Occipital lobe (tissue), 3 donors: ENCODE measurements at places on chromosomes 16 and 17. TPM values are rescaled to one million over a fixed set of nuclear protein-coding genes. Genes with fewer than 3 reads are reported as not detected.

DNA sequence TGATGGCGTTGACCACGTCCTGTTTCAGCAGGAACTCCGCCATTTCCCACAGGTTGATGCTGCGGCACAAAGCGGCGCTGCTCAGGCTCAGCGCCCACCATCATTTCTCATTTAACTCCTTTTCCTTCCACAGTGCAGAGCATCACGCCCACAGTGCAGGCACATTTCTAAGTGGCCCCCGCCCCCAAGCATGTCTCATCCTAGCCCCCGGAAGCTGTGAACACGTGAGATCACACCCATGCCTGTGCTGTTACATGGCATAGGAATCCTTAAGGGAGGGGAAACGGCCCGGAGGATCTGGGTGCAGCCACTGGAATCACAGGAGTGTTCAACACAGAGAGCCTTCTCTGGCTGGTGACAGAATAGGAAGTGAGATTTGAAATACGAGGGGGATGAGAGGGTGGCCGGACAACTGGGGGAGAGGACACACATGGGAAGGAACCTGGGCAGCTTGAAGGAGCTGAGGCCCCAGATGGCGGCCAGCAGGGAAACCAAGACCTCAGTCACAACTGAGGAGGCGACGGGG is 4.7 kb downstream of the NAGPA start:
- DNase-seq: peak; percentile 57

- no peak for DNase-seq
These were observed 12.6 kb upstream of the ARHGAP17 start for GRCh38 chr16:25027781-25028180.

- DNase-seq: no peak
These were observed 101.6 kb downstream of the CCT6B start for GRCh38 chr17:34859652-34860051.

DNA sequence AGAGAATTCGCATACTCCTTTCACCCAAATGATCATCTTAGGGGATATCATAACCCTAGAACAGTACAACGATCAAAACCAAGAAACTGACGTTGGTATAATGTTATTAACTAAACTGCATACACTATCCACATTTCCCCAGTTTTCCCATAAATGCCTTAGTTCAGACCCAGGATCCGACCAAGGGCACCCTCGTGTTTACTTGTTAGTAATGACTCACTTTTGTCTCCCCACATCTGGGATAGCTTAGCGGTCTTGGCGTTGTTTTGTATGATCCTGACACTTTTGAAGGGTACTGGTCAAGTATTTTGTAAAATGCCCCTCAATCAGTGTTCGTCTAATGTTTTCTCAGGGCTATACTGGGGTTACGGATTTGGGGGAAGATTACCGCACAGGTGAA is 8.0 kb downstream of the HS3ST3A1 start:
- no peak for DNase-seq

- no peak for DNase-seq
These were observed 7.7 kb upstream of the PCTP start for GRCh38 chr17:55743103-55743679.

GRCh38 chr17:491086-492021 is 138.7 kb upstream of the RPH3AL start:
- no peak for DNase-seq

- no peak for DNase-seq
These were observed 612.9 kb downstream of the MAF start for GRCh38 chr16:78987666-78988065.

DNA sequence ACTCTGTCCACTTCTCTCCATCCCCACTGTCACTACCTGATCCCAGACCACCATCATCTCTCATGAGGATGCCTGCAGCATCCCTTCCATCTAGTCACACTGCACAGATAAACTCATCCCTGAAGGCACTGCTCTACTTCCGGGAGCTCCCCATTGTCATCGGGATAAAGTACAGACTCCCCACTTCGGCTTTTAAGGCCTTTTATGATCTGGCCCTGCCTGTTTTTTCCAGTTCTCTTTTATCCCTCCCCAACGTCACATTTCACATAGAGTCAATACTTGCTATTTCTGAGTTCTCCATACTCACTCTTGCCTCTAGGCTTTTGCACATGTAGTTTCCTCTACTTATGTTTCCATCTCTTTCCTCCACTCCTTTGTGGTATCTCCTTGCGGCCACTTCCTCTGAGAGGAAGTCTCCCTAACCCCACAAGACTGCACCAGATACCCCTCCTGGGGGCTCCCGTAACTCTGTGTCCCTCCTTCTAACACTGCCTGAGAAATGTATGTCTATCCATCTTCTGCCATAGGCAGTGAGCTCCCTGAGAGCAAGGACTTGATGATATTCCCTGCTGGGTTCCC is 66.9 kb downstream of the COPRS start:
- DNase-seq: no peak

Gene ACACA
- 92.0 TPM for total RNA-seq

Gene GFAP
- 708 TPM for total RNA-seq

Gene METTL9
- 215 TPM for total RNA-seq

Gene GPR139
- 1.4 TPM for total RNA-seq

Gene TRIM65
- 11.9 TPM for total RNA-seq

Gene PRSS33
- total RNA-seq: not detected

Gene NUPR1
- total RNA-seq: 0.16 TPM

Gene PNMT
- 2.2 TPM for total RNA-seq

Gene MAPT
- 93.1 TPM for total RNA-seq
